ENCODE measurements at places on chromosomes 1 and 21. TPM values are rescaled to one million over a fixed set of nuclear protein-coding genes. Genes with fewer than 3 reads are reported as not detected.

- no peak overlapping the region for H3K27ac ChIP-seq
- H3K27me3 ChIP-seq = no peaks in the 10 kb centered on the region
- H3K4me3 ChIP-seq = no peak overlapping the region
- H3K36me3 ChIP-seq = peaks cover 2% of the 10 kb centered on the region
- H3K4me1 ChIP-seq = peaks cover 45% of the 10 kb centered on the region
Measured at GRCh38 chr1:91847851-91848250, 38.1 kb downstream of the TGFBR3 start.

- DNase-seq = no peak
- H3K27ac ChIP-seq = no peak overlapping the region
- H3K27me3 ChIP-seq = peaks cover 14% of the 10 kb centered on the region
- no peaks in the 10 kb centered on the region for H3K4me1 ChIP-seq
Measured at GRCh38 chr1:223037845-223038244, 105.2 kb downstream of the TLR5 start.

- no peak overlapping the region for H3K4me3 ChIP-seq
- peaks cover 31% of the 10 kb centered on the region for H3K27me3 ChIP-seq
- peaks cover 2% of the 10 kb centered on the region for H3K36me3 ChIP-seq
Measured at GRCh38 chr1:44366371-44366975, 11.4 kb upstream of the ERI3 start.

DNA sequence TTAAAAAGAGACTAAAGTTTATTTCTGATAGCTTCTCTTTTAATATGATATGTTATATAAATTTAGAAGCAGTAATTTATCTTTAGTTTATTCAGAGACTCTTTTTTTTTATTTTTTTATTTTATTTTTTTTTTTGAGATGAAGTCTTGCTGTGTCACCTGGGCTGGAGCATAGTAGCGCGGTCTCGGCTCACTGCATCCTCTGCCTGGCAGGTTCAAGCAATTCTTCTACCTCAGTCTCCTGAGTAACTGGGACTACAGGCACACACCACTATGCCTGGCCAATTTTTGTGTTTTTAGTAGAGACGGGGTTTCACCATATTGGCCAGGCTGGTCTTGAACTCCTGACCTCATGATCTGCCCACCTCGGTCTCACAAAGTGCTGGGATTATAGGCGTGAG lies 89.6 kb downstream of the DISP1 start:
- H3K4me1 ChIP-seq = peaks cover under 1% of the 10 kb centered on the region
- peaks cover 2% of the 10 kb centered on the region for H3K36me3 ChIP-seq
- H3K27ac ChIP-seq = no peak overlapping the region
- DNase-seq = no peak
- no peaks in the 10 kb centered on the region for H3K27me3 ChIP-seq

GRCh38 chr1:10646347-10646861 lies 150.0 kb downstream of the CASZ1 start:
- H3K36me3 ChIP-seq = no peaks in the 10 kb centered on the region
- no peaks in the 10 kb centered on the region for H3K27me3 ChIP-seq
- H3K4me3 ChIP-seq = no peak overlapping the region
- DNase-seq = no peak
- H3K27ac ChIP-seq = no peak overlapping the region
- peaks cover 7% of the 10 kb centered on the region for H3K4me1 ChIP-seq

- no peak overlapping the region for H3K4me3 ChIP-seq
- peaks cover 6% of the 10 kb centered on the region for H3K36me3 ChIP-seq
- no peaks in the 10 kb centered on the region for H3K27me3 ChIP-seq
- peak overlapping the region; percentile 37 for H3K27ac ChIP-seq
- H3K4me1 ChIP-seq = peaks cover 27% of the 10 kb centered on the region
Measured at GRCh38 chr1:109933856-109934711, 23.4 kb downstream of the CSF1 start.

Gene NBPF6
- total RNA-seq = not detected

Gene MYBPHL
- total RNA-seq = not detected

Gene NCAM2
- 135 TPM for total RNA-seq

DNA sequence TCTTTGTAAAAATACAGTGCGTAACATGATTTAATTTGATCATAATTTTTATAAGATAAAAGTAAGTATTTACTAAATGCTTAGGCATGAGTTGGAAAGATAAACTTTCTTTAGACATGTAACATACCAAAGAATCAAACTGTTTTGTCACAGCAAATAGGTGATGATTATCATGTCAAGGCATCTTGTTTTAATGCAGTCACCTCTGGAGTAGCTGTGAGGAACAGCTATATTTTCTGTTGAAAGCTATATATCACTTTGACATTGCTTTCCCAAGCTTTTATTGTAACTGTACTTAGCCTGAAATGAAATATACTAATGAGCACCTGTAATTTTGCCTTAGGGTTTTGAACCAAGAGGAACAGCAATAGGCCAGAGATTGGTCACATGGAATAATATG lies 151.9 kb downstream of the TLR5 start:
- H3K27ac ChIP-seq = no peak overlapping the region
- no peak overlapping the region for H3K4me3 ChIP-seq
- no peaks in the 10 kb centered on the region for H3K27me3 ChIP-seq
- H3K36me3 ChIP-seq = peaks cover 1% of the 10 kb centered on the region
- DNase-seq = no peak
- peaks cover 18% of the 10 kb centered on the region for H3K4me1 ChIP-seq

- H3K4me3 ChIP-seq = peak overlapping the region; percentile 72
- no peak for DNase-seq
- H3K27me3 ChIP-seq = no peaks in the 10 kb centered on the region
Measured at GRCh38 chr1:1778663-1779319, 521 bp upstream of the NADK start.

DNA sequence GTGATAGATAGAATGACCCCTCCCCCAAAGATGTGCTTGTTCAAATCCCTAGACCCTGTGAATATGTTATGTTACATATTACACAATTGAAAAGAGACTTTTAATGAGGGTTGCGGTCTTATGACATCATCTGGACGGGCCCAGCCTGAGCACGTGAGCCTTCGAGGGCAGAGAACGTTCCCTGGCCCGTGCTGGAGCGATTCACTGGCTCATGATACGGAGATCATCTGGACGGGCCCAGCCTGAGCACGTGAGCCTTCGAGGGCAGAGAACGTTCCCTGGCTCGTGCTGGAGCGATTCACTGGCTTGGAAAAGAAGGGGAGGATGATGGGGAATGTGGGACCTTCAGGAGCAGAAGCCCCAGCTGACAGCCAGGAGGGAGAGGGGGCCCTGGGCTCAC lies 34.4 kb upstream of the COL18A1 start:
- peaks cover 5% of the 10 kb centered on the region for H3K36me3 ChIP-seq
- no peak overlapping the region for H3K4me3 ChIP-seq
- H3K27me3 ChIP-seq = no peaks in the 10 kb centered on the region
- DNase-seq = no peak
- peaks cover 39% of the 10 kb centered on the region for H3K4me1 ChIP-seq

DNA sequence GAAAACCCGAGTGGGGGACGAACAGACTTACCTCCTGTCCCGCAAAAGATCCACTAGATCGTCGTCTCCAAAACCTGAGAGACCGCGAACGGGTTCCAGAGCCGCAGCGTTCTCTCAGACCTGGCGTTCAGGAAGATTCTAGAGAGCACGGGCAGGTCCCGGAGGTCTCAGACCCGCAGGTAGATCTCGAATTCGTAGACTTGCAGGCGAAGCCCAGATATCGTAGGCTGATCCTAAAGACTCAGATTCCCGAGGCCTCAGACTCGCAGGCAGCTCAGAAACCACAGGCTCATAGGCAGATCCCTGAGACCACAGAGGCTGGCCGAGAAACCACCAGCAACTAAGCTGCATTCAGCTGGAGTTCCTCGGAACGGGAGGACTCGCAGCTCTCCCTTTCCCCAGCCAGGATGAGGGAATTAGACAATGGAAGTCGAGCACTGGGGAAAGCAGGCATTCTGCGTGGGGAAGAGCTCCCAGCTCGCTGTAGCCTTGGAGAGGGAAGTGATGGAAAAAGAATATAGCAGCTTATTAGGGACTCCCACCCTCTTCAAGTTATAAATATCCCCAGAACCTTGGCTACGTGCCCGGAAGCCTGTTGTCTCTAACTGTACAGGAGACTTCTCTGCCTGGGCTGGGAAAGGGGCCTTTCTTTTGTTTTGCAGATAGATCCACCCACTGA lies at the start of gene ZNF436:
Gene ZNF436 (minus strand): TSS at position 502 of the 679 bp plus-strand sequence. CDS start 1,831 bp downstream, outside the sequence.
- peaks cover 27% of the 10 kb centered on the region for H3K36me3 ChIP-seq
- no peaks in the 10 kb centered on the region for H3K27me3 ChIP-seq
- H3K4me3 ChIP-seq = peak within 1 kb of the TSS; percentile 95
- H3K27ac ChIP-seq = peak within 1 kb of the TSS; percentile 98
- peaks cover 42% of the 10 kb centered on the region for H3K4me1 ChIP-seq

Gene GNG12
- total RNA-seq = 100 TPM

Gene FBLIM1
- total RNA-seq = 156 TPM

Gene PLPPR4
- total RNA-seq = 5.5 TPM

- H3K4me3 ChIP-seq = no peak overlapping the region
- no peak overlapping the region for H3K27ac ChIP-seq
- H3K27me3 ChIP-seq = no peaks in the 10 kb centered on the region
- DNase-seq = no peak
- no peaks in the 10 kb centered on the region for H3K4me1 ChIP-seq
- peaks cover 22% of the 10 kb centered on the region for H3K36me3 ChIP-seq
Measured at GRCh38 chr1:179066471-179066870, 15.4 kb upstream of the TOR3A start.

Gene PADI6
- not detected for total RNA-seq

Gene FUCA1
- 16.4 TPM for total RNA-seq

- no peak overlapping the region for H3K4me3 ChIP-seq
- H3K4me1 ChIP-seq = peaks cover 10% of the 10 kb centered on the region
- H3K27ac ChIP-seq = no peak overlapping the region
- H3K36me3 ChIP-seq = peaks cover 6% of the 10 kb centered on the region
Measured at GRCh38 chr1:168405906-168406549, 125.4 kb downstream of the TBX19 start.

- H3K4me3 ChIP-seq = no peak overlapping the region
- peaks cover 5% of the 10 kb centered on the region for H3K27me3 ChIP-seq
- H3K27ac ChIP-seq = no peak overlapping the region
- no peak for DNase-seq
- no peaks in the 10 kb centered on the region for H3K36me3 ChIP-seq
Measured at GRCh38 chr1:76933847-76934815, 66.9 kb downstream of the ST6GALNAC5 start.

- H3K4me1 ChIP-seq = no peaks in the 10 kb centered on the region
- H3K27me3 ChIP-seq = peaks cover 10% of the 10 kb centered on the region
- no peak overlapping the region for H3K27ac ChIP-seq
- H3K4me3 ChIP-seq = no peak overlapping the region
Measured at GRCh38 chr1:168151935-168152334, 15.2 kb upstream of the GPR161 start.

Gene ORC1
- 3.0 TPM for total RNA-seq

Gene PAFAH2
- total RNA-seq = 8.4 TPM

- H3K27ac ChIP-seq = no peak overlapping the region
- H3K27me3 ChIP-seq = peaks cover 12% of the 10 kb centered on the region
- no peaks in the 10 kb centered on the region for H3K36me3 ChIP-seq
- no peak overlapping the region for H3K4me3 ChIP-seq
- DNase-seq = no peak
Measured at GRCh38 chr1:76023669-76024435, 50.7 kb upstream of the ST6GALNAC3 start.

- H3K27ac ChIP-seq = no peak overlapping the region
- no peaks in the 10 kb centered on the region for H3K36me3 ChIP-seq
- peaks cover 10% of the 10 kb centered on the region for H3K27me3 ChIP-seq
- peaks cover 3% of the 10 kb centered on the region for H3K4me1 ChIP-seq
Measured at GRCh38 chr1:212928323-212929291, 21.7 kb upstream of the VASH2 start.

Gene GSTM1
- total RNA-seq = 6.4 TPM

GRCh38 chr1:75338616-75339483 lies 204.7 kb downstream of the LHX8 start:
- no peak overlapping the region for H3K27ac ChIP-seq
- DNase-seq = no peak
- no peaks in the 10 kb centered on the region for H3K36me3 ChIP-seq
- no peaks in the 10 kb centered on the region for H3K4me1 ChIP-seq
- H3K27me3 ChIP-seq = no peaks in the 10 kb centered on the region

DNA sequence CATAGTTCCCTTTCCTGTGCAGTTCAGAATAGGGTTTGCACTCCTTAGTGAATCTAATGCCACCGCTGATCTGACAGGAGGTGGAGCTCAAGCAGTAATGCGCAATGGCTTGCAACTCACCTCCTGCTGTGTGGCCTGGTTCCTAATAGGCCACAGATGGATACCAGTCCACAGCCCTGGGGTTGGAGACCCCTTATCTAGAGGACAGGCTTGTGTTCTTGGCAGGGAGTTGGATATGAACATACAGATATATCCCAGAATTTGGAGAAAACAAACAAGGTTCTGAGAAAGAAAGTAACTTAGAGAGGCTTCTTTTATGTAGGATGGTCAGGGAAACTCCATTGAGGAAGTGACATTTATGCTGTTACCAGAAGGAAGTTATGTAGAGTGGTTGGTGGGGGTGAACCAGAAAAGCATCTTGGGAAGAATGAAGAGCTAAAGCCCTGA lies 5.1 kb upstream of the PTPRC start:
- no peaks in the 10 kb centered on the region for H3K27me3 ChIP-seq
- DNase-seq = no peak
- no peaks in the 10 kb centered on the region for H3K36me3 ChIP-seq
- H3K27ac ChIP-seq = no peak overlapping the region
- H3K4me1 ChIP-seq = peaks cover 2% of the 10 kb centered on the region

GRCh38 chr1:202159534-202160371 lies 649 bp downstream of the PTPN7 start:
- no peaks in the 10 kb centered on the region for H3K36me3 ChIP-seq
- H3K4me3 ChIP-seq = no peak overlapping the region
- H3K4me1 ChIP-seq = peaks cover 6% of the 10 kb centered on the region
- H3K27ac ChIP-seq = no peak overlapping the region
- H3K27me3 ChIP-seq = peaks cover under 1% of the 10 kb centered on the region
- no peak for DNase-seq

- no peak for DNase-seq
- H3K36me3 ChIP-seq = peaks cover 13% of the 10 kb centered on the region
- H3K4me1 ChIP-seq = peaks cover 9% of the 10 kb centered on the region
- H3K27ac ChIP-seq = peak overlapping the region; percentile 84
- H3K27me3 ChIP-seq = no peaks in the 10 kb centered on the region
Measured at GRCh38 chr1:29202053-29202452, 20.4 kb upstream of the SRSF4 start.

Gene EFNA3
- 2.1 TPM for total RNA-seq

DNA sequence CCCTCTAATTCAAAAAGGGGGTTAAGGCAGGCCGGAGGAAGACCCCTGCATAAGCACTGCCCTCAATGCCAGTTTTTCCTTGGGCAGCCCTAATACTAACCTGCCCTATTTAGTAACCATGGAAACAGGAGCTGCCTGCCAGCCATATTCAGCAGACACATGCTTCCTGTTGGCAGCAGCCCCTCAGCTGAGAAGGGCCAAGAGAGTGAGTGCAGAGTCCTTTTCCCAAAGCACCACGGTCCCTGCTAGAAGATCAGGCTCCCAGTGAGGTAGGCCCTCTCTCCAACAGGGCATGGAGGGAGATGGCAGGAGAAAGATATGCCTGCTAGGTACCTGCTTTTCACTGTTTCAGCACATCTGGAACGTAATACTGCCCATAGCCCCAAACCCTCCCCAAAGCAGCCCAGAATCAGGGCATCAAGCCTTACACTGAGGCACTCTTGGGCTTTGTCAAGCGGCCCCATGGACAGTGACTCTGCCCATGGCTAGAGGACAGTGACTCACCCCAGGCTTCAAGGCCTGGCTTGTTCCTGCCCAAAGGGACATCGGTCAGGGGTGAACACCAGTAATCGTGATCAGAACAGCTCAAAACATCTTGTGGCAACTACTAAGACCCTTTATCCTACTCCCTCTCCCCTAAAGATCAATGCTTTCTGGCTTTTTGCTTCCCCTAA lies 64.5 kb downstream of the BCAR3 start:
- H3K27me3 ChIP-seq = no peaks in the 10 kb centered on the region
- no peaks in the 10 kb centered on the region for H3K36me3 ChIP-seq
- no peak for DNase-seq
- no peak overlapping the region for H3K4me3 ChIP-seq
